A673 (cell line): ENCODE measurements at places on chromosomes 13 and 19. TPM values are rescaled to one million over a fixed set of nuclear protein-coding genes. Genes with fewer than 3 reads are reported as not detected.

PTPRH gene
- 0.17 and 0.55 TPM in 2 replicates for total RNA-seq

OVOL3 gene
- 0.47 and 0.63 TPM in 2 replicates for total RNA-seq

CCDC70 gene
- not detected in 2 replicates for total RNA-seq

OLFM4 gene
- not detected in 2 replicates for total RNA-seq

STK24 gene
- total RNA-seq, result 84.8 and 87.8 TPM in 2 replicates

DCLK1 gene
- total RNA-seq, result 11.2 and 15.7 TPM in 2 replicates

DENND1C gene
- 0.11 and 0.24 TPM in 2 replicates for total RNA-seq

- DNase-seq, result no peak
These were observed 14.0 kb downstream of the CD70 start for GRCh38 chr19:6576869-6577475.

DNA sequence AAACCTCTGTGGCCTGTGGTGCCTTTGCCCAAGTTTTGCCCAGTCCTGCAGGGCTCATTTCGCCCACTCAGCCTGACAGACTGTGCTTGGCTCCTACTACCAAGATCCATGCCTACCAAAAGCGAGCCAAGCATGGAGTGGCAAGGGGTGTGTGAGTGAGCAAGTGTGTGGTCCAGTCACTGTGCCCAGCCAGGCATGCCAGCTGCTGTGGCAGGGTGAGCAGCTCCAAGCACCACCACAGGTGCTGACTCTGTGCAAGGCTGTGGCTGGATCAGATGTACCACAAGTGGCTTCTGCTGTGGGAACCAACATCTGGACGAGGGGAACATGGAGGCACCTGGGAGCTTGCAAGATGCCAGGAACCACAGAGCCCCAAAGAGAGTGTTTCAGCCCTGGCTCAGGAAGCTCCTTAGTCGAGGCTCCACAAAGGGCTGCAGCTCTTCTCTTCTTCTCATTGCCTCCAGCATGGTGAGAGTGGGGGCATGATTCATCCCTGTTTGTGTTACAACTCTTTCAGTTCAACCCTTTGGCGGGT, 1564.2 kb upstream of the MIR17HG start:
- no peak for DNase-seq

DNA sequence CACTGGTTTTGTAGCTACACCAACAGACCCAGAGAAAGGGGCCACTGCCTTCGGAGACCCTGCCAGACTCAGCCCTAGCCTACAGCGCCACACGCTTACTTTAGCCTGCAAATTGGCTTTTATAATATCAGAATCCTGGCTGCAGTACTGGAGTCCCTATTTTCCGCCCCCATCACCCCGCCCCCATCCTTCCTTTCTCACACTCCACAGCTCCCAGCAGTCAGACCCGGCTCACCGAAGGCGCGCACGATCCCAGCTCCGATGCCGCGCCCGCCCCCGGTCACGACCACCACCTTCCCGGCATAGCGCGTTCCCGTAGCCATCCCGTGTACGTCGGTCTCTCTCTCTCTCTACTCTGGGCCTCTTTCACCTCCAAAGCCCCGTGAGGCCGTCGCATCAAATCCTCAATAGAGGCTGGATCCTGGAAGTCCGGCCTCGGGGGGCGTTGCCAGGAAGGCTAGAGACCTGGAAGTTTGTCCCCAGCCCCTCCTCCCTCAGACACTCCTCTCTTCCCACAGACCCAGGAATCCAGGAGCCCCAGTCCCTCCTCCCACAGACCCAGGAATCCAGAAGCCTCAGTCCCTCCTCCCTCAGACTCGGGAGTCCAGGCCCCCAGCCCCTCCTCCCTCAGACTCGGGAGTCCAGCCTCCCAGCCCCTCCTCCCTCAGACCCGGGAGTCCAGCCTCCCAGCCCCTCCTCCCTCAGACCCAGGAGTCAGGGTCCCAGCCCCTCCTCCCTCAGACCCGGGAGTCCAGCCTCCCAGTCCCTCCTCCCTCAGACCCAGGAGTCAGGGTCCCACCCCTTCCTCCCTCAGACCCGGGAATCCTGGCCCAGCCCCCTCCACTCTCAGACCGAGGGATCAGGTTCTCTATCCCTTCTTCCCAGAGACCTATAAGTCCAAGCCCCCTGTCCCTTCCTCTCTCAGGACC, at the start of gene HSD17B14:
TSS of gene HSD17B14 (minus strand) at position 403 of the 929 bp plus-strand sequence. CDS start at position 323, 80 bp downstream.
- peak; percentile 59 for DNase-seq

- DNase-seq, result no peak
These were observed 60.9 kb downstream of the KLF12 start for GRCh38 chr13:74073274-74073673.

DNA sequence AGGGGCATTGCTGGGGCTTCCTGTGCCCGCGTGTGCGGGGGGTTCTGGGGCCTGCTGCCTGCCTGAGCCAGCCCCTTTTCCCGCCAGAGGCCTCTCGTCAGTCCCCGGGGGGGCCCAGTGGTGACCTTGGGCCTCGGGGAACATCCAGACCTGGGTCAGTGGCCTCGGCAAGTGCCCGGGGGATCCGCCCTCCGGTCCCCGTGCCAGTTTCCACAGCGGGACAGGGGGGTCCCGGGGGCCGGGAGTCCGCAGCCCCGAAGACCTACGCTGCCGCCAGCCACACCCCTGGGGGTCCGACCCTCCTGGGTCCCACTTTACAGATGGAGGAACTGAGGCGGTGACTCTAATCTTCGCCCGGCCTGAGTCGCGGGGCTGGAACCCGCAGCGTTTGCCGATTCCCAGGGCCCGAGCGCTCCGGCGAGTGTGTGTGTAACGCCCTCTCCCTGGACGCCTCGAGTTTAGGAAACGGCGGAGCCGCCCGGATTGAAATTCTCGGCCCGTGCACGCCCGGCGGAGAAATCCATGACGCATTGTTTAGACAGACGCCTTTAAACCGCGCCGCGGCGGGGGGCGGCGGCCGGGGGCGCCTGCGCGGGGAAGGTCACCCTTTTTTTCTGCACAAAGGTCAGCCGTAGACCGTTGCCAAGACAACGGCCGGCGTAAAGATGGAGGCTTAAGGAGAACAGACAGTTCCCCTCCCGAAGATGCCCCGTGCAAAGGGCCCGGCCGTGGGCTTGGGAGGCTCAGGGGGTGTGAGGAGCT, 39.3 kb downstream of the EFNA2 start:
- peak; percentile 76 for DNase-seq

GRCh38 chr13:28528848-28529247, 33.9 kb upstream of the FLT1 start:
- no peak for DNase-seq

GRCh38 chr13:99214232-99214631, 13.6 kb downstream of the UBAC2 start:
- DNase-seq, result no peak

GRCh38 chr19:17243830-17244617, 1.7 kb downstream of the NR2F6 start:
- no peak for DNase-seq

DNA sequence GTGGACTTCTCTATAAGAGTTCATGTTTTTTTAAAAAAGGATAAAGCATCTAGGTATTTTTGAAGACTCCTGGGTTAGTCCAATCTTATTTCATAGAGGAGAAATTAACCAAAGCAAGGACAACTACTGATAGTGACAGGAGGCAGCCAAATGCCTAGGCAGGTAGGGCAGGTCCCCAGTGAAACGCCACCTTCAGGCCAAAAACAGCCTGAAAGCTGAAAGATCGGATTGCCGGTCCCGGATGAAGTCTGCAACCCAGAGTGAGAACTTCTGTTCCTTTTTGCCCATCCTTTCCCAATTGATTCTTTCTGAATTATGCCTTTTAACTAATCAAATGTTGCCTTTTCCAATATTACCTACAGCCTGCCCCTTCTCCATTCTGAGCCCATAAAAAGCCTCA, 6.1 kb upstream of the GGACT start:
- DNase-seq, result no peak

GRCh38 chr19:47802521-47803043, 1.8 kb downstream of the TPRX1 start:
- no peak for DNase-seq

GRCh38 chr19:3849092-3849491, 19.7 kb downstream of the ZFR2 start:
- DNase-seq, result peak; percentile 38

DNA sequence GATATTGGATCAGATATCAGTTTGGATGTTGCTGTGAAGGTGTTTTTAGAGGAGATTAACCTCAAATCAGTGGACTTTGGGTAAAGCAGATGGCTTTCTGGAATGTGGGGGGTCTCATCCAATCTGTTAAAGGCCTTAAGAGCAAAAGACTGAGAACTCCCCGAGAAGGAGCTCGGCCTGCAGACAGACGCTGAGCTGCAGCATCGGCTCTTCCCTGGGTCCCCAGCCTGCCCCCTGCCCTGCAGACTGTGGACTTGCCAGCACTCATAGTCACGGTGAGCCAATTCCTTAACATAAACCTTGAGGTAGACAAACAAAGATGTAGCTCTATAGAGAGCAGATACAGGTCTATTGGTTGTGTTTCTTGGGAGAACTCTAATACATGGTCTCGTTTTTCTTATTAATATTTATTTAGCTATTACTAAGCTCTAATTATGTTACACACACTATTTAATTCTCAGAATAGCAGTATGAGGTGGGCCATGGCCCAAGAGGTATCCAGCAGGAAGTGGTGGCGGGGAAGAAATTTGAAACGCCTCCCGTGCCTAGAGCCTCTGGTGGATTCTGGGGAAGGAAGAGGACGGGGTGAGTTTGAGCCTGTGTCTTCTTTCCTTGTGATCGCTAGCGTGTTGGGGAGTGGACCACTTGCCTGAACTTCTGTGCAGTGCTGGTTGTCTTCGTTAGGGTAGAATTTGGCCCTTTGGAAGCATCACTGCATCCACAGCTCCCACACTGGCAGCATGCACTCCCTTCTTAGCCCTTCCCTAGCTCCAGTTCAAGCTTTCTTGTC, 305.3 kb downstream of the TEX29 start:
- no peak for DNase-seq

- DNase-seq, result no peak
These were observed 5.2 kb downstream of the FAAP24 start for GRCh38 chr19:32977280-32977679.

- no peak for DNase-seq
These were observed 14.1 kb downstream of the CFD start for GRCh38 chr19:873561-874041.

- DNase-seq, result no peak
These were observed 506.7 kb upstream of the NBEA start for GRCh38 chr13:34435338-34435737.

DNA sequence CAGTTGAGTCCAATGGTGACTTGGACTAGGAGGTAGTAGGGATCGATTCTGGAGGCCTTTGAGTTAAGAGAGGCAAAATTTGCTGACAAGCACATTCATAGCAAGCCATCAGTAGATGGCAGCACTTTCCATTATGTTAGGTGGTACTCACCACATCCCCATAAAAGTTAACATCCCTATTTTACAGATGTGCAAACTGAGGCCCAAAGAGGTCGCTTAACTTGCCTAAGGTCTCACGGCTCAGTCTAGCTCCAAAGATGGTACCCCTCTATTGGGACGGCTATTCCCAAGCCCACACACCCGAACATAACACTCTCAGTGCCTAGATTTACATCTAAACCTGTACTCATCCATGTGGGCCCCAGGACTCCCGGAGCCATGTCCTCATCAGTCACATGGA, 21.5 kb upstream of the FOSB start:
- DNase-seq, result no peak

GRCh38 chr13:23959231-23959862, 62.0 kb upstream of the C1QTNF9B start:
- DNase-seq, result no peak

DNA sequence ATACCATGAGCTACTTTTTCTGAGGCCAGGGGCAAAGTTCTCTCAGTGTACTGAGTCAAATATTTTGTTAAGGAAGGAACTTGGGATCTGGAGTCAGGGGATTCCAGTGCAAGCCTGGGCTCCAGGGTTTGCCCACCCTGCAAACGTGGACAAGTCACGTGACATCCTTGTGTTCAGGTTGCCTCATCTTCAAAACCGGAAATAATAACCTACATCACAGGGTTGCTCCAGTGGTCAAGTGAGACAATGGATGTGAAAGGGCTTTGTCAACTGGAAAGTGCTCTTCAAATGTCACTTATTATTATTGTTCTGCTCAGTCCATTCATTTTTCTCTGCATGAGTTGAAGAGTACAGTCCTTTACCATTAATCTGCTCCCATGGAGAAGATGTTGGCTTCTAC, 414.9 kb downstream of the COG6 start:
- DNase-seq, result no peak

GRCh38 chr13:35791184-35791851, 314.8 kb upstream of the MAB21L1 start:
- no peak for DNase-seq

DNA sequence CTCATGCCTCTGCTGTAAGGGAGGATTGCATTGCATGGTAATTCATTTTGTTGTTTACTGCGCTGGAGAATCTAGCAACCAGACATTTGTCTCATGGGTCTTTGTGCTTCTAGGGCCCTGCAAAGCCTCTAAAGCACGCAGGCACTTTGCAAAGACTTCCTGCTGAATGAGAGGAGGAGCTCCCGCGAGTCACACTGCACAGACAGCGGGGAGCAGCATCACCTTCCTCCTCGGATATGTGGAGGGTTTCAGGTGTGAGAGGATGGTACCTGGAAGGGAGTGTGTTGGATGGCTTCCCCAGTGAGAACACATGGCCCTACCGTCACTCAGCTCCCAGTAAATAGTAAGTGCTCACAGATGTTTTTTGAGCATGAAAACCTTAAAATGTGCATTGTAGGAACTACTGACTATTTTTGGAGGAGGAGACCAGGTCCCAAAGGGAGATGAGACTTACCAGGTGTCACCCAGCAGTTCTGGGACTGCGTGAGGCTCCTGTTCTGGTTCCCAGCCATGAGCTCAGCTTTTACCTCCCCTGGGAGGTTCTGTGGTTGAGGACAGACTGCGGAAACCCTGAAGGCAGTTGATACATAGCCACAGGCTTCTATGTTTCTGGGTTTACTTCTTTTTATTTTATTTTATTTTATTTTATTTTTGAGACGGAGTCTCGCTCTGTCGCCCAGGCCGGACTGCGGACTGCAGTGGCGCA, 278.0 kb downstream of the FGF9 start:
- no peak for DNase-seq
